CD4-positive, alpha-beta T cell treated with Interleukin-1 beta for 1 hour (primary cell): ENCODE measurements at places on chromosomes 16 and 17.

GRCh38 chr17:41263212-41263611 lies 2.0 kb upstream of the KRTAP9-6 start:
- no peak for DNase-seq

- peak; percentile 82 for DNase-seq
These were observed 469 bp downstream of the AMZ2 start for GRCh38 chr17:68248199-68248825.

DNA sequence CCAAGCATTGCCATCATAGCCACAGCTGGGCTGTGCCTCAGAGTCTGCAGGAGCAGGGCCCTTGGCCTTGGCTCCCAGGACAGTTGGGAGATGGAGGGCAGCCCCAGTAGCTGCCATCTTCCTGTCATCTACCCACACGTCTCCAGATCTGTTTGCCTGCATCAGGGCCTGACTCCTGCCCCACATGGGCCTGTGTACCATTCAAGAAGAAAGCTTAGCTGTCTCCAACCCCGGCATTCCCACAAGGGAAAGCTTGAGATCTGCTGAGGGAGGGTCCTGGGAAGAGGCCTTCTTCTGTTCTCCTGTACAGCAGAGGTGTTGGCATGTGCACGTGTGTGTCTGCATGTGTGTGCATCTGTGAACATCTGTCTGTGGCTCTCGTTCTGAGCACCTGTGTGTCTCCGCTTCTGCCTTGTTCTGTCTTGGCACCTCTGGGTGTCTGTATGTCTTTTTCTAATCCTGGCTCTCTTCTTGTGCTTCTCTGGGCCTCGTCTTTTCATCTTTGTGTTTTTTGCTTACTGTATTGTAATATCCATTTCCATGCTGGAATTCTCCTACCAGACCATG lies 122.2 kb downstream of the MRM1 start:
- no peak for DNase-seq

DNA sequence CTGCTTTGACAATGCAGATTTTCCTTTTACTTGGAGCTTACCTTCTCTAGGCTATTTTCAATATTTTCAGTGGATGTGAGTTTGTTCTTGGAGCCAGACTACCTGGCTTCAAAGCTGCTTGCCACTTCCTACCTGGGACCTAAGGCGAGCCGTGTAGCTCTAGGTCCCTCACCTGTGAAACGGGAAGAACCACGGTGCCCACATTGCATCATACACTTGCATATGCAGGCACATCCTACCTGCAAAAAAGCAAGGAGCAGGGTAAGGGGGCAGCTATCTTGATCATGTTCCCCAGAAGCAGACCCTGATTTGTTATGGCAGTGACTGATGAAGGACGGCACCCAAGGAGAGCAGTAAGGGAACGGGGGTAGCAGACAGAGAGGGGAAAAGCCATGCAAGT lies 27.0 kb upstream of the MPRIP start:
- DNase-seq: no peak

- no peak for DNase-seq
These were observed 20.0 kb upstream of the RASD1 start for GRCh38 chr17:17515934-17516930.

DNA sequence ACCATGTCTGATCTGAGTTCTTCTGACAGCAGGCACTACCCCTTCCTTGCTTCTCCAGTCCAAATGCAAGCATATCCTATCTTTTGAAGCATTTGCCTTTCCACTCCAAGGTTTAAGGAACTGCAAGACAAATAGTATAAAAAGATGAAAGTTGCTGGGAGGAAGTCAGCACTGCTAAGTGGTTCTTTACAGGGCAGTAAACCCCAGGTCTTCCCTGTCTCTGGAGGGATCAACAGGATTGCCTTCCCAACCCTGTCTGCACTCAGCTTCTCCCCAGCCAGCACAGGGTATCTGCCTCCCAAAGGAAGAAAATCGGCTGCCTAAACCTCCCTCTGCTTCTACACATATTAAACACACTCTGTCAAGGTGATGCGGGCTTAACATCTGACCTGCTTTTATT lies 46.8 kb downstream of the SOX9 start:
- DNase-seq: no peak

DNA sequence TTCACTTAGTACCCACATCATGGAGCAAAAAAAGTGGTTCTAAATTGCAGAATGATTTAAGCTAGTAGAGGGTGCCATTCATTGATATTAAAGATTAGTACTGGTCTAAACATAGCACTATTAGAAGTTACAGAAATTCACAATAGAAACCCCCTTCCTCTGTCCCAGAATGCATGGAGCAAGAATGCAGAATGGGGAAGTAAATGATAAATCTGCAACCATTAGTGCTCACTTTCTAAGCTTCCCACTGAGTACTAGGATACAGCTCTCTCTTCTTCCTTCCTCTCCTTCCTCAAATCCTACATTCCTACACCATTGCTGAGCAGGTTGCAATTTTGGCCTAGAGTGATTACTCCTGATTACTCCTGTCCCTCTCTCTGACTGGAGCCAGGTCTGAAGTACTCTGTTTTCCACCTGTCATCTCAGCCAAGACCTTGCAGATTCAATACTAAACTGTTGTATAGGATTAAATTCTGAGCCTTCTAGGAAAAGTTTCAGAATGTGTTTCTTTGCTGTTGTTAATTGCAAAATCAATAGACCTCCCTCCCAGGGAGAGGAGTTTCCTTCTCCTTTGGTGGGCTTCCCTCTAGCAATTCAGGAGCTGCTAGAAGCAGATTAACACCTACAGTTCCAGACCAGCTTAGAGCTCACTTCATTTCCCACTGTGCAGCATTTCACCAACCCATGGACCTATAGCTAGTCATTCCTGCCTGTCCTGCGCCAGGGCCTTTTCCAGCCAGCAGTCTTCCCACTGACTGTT lies 165.5 kb upstream of the TBX2 start:
- DNase-seq: no peak

DNA sequence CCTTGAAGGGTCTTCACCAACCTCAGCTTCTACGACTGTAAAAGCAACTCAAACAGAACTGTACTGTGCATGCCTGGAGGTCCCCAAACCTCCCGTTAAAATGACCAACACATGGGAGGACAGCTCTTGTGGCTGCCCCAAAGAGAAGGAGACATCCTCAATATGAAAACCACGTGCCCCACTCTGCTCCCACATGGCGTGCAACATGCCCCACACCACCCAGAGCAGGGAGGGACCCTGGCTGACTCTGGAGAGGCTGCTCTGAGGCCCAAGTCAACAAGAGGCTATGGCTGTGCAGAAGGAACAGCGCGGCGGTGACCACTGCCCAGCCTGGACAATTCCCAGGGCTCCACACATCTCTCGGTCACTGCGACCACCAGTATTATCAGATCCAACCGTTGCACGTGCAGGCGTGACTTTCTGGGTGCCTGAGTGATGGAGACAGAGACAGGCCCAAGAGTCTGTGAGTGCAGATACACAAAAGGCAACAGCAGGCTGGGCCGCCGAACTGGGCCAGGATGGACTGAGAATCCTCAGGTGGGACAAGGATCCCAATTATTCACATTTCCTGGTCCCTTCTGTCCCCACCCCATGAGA lies 1.4 kb downstream of the PLD6 start:
- no peak for DNase-seq
